ENCODE measurements at places on chromosomes 3 and 15. TPM values are rescaled to one million over a fixed set of nuclear protein-coding genes. Genes with fewer than 3 reads are reported as not detected.
A peak's percentile ranks its signal among the peaks of the same experiment; 100 is the strongest.

MED12L gene
- total RNA-seq: 1.6 TPM

PPARG gene
- 3.7 TPM for total RNA-seq

SEMA7A gene
- total RNA-seq: 3.8 TPM

CCDC54 gene
- not detected for total RNA-seq

ROPN1 gene
- not detected for total RNA-seq

ITIH3 gene
- not detected for total RNA-seq

PPP1R14D gene
- total RNA-seq: not detected

DISP2 gene
- 0.03 TPM for total RNA-seq

TRAIP gene
- 19.3 TPM for total RNA-seq

DNA sequence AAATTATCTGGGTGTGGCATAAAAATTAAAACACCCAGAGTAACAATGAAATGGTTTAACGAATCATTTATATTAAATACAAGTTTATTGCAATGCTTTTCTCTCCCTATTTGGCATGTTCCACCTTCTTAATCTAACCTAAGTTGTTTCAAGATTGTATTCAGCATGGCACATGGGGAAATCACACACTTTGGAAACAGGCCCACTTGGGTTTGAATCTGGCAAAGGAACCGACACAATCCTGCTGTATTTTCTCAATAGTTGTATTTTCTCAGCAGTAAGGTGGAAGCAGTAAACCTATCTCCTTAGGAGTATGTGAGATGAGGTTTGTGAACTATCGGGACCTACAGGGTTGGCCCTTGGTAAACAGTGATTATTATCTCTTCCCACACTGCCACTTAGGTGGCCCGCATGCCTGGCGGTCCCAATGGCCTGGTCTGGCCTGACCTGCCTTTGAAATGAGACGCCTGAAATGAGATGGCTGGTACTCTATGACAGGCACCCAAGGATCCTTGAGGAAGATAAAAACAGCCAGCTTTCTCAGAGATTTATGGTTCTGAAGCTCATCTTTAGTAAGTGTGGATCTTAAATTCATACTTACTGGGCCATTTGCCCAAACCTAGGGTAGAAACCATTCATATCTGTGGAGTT lies 45.3 kb upstream of the VILL start:
- H3K4me1 ChIP-seq: no peaks in the 10 kb centered on the region
- DNase-seq: no peak
- H3K27ac ChIP-seq: no peak overlapping the region
- H3K27me3 ChIP-seq: no peaks in the 10 kb centered on the region
- H3K4me3 ChIP-seq: no peak overlapping the region
- no peaks in the 10 kb centered on the region for H3K36me3 ChIP-seq

GRCh38 chr3:23219117-23219516 lies 16.0 kb downstream of the UBE2E2 start:
- H3K27ac ChIP-seq: no peak overlapping the region
- no peak overlapping the region for H3K4me3 ChIP-seq
- H3K27me3 ChIP-seq: no peaks in the 10 kb centered on the region
- no peaks in the 10 kb centered on the region for H3K4me1 ChIP-seq
- no peak for DNase-seq

DNA sequence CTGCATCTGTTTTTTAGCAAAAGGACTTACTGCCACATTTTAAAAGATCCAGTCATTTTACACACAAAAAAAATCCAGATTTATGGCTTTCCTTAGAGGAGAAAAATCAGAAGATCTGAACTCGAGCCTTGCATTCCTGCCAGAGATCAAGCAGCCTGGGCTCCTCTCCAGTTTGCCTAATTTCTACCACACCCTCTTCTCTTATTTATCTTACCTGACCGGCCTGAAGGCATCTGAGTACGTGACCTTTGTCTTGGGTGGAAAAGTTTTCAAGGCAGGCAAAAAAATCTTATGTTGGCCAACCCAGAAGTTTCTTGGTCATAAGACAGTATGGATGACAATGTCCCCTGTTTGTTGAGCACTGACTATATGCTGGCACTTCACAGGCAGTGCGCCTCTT lies 60.3 kb downstream of the CHRD start:
- H3K4me1 ChIP-seq: no peaks in the 10 kb centered on the region
- H3K27me3 ChIP-seq: peaks cover 15% of the 10 kb centered on the region
- no peak for DNase-seq
- no peaks in the 10 kb centered on the region for H3K36me3 ChIP-seq

DNA sequence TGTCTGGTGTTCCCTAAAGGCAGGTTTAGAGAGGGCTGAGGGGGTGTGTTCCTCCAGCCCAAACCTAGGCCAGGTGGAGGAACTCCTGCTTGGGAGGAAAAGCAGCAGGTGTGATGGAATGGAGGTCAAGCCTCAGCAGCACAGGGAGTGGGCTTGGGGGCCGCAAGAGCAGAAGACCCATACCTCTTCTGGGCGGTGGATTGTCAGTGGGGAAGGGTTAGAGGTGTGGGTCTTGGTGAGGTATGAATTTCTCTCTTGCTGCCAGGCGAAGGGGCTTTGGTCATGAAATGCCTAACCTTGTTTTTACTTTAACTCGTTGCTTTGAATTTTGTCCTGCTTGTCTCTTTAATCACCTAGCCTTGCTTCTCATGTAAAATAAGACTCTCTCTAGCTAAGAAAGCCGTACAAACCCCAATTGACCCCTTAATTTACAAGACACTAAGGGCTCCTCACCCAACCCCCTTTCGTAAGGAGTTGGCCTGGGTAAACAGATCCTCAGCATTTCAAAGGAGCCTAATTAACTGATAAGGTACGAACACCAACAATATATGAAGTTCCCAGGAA lies 38.9 kb downstream of the DHX30 start:
- no peak overlapping the region for H3K4me3 ChIP-seq
- H3K36me3 ChIP-seq: peaks cover 56% of the 10 kb centered on the region
- no peak for DNase-seq
- no peak overlapping the region for H3K27ac ChIP-seq
- H3K4me1 ChIP-seq: no peaks in the 10 kb centered on the region

DNA sequence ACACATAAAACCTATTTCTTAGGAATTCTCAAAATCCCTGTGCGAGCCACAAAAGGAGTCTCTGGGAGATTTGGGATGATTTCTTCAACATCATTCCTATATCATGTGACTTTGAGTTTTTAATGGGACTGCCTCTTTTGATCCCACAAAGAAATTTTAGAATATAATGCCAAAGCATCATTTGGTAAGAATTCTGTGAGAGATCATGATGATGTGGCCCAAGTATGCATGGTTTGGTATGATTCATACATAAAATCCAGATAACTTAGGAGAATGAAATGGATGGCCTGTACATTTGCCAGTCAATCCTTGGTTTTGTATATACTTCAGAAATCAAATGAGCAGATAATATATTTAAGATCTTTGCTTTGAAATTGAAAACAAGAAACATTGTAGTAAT lies 61.3 kb downstream of the UBE2E2 start:
- no peaks in the 10 kb centered on the region for H3K27me3 ChIP-seq
- no peak overlapping the region for H3K4me3 ChIP-seq

DNA sequence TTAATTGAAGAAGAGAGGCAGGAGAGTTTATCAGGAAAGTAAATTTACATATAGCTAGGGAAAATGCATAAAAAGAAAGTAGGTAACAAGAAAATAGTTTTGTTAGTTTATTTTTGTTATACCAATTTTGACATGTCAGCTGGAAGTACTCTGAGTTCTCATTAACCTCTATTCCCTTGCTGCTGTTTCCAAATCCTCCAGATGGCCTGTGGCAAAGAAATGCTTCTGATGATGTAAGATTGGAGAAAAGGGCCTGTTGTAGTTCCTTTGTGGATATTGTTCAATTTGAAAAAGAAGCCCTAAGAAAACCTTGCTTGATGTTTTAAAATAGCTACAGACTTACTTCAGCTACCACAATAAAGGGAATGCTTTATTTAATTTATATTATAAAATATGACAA lies 192.9 kb upstream of the SLITRK3 start:
- H3K27me3 ChIP-seq: no peaks in the 10 kb centered on the region
- H3K36me3 ChIP-seq: no peaks in the 10 kb centered on the region
- H3K4me3 ChIP-seq: no peak overlapping the region
- no peak overlapping the region for H3K27ac ChIP-seq
- no peak for DNase-seq

- H3K4me3 ChIP-seq: no peak overlapping the region
- no peak for DNase-seq
Measured at GRCh38 chr3:31624083-31624709, 91.5 kb downstream of the STT3B start.

DNA sequence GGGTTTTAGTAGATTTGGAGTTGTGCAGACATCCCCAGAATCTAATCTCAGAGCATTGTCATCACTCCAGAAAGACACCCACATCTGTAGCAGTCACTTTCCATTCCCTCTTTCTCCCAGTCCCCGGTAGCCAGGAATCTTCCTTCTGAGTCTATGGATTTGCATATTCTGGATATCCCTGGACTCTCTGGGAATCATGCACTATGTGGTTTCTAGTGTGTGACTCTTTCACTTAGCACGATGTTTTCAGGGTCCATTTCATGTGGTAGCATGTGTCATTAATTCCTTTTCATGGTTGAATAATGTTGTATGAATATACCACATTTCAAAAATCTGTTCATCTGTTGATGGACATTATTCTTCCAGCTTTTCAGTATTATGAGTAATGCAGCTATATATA lies 29.3 kb downstream of the FBLN2 start:
- H3K36me3 ChIP-seq: no peaks in the 10 kb centered on the region
- no peak overlapping the region for H3K27ac ChIP-seq
- DNase-seq: no peak
- no peak overlapping the region for H3K4me3 ChIP-seq
- no peaks in the 10 kb centered on the region for H3K4me1 ChIP-seq

GRCh38 chr15:73928971-73929627 lies 2.8 kb downstream of the LOXL1 start:
- no peaks in the 10 kb centered on the region for H3K27me3 ChIP-seq
- H3K27ac ChIP-seq: peak overlapping the region; percentile 80

DNA sequence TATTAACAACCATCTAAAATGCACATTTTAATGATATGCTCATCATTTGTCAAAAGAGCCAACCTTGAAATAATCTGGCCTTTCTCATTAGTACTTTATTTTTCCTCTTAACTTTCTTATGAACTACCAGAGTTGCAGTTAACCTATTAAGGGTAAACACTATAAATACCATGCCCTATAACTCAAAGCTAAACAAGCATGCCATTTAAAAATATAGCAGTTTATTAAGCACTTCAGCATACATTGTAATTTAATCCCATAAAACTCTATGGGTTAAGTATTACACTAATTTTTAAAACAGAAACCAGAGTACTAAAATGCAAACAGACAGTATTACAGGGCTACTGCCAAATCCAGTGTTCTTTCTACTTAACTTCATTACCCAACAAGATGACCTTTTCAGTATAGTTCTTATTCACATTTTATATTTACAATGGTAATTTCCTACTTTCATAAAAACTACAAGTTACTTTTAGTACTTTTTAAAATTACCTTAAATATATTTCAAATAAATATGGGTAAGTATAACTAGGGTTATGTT lies 11.8 kb downstream of the NPTN start:
- no peaks in the 10 kb centered on the region for H3K27me3 ChIP-seq
- DNase-seq: no peak
- H3K36me3 ChIP-seq: no peaks in the 10 kb centered on the region
- H3K27ac ChIP-seq: no peak overlapping the region
- peaks cover 19% of the 10 kb centered on the region for H3K4me1 ChIP-seq

DNA sequence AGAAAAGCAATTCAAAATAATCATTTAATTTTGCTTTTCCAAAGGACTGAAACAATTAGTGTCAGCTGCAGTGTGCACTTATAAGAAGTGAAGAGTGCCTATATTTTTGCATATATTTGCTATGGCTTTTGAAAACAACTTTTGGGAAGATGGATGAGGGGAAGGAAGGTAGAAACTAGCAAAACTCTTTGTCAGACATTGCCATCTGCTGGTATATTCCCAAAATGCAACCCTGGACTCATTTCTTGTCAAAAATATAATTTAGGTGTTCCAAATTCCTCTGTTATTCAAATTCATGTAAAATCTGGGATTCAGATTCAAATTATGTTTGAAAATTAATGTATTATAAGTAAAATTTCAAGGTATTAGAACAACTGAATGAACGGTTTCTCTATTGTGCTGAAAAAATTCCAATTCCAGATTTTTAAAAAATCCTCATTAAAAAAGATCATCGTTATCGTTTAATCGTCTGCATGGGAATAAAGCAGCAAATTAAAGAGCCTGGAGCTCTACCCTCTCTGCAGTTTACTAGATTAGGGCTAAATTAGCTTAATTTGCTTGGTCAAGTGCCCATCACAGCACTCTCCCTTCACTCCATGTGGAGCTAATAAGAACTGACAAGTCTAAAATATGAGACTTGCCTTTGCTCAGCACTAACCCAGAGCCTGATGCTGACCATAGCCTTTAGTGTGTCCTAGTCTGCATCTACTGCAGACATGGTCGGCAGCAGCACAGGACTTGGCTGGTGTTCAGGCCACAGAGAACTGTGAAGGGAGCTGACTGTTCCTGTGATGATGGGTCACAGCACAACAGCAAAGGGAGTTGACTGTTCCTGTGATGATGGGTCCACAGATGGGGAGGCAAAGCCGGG lies 67.9 kb upstream of the MITF start:
- H3K27ac ChIP-seq: no peak overlapping the region
- no peak for DNase-seq
- no peaks in the 10 kb centered on the region for H3K4me1 ChIP-seq
- peaks cover 2% of the 10 kb centered on the region for H3K27me3 ChIP-seq
- no peaks in the 10 kb centered on the region for H3K36me3 ChIP-seq

- H3K4me3 ChIP-seq: no peak overlapping the region
- peak; percentile 26 for DNase-seq
- H3K27me3 ChIP-seq: no peaks in the 10 kb centered on the region
- H3K27ac ChIP-seq: no peak overlapping the region
- no peaks in the 10 kb centered on the region for H3K36me3 ChIP-seq
- H3K4me1 ChIP-seq: no peaks in the 10 kb centered on the region
Measured at GRCh38 chr3:65342084-65342683, 654.4 kb upstream of the ADAMTS9 start.

DNA sequence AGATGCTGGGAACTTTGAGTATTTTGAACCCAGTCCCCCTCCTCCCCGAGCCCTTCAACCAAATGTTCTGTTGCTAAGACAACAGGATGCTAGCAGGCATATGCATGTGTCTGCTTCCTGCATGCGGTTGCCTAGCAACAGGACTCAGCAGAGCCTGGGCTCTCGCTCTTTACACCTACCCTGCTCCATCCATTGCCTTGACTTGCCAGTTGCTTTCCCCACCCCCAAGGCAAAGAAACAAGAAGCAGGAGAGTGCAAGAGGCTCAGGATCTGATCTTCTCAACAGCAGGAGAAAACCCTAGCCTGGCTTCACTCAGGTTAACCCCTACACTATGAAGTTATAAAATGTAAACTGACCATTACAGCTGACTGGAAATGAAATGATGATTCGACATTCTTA lies 393.0 kb downstream of the IGSF11 start:
- no peaks in the 10 kb centered on the region for H3K36me3 ChIP-seq
- H3K27ac ChIP-seq: no peak overlapping the region
- no peak for DNase-seq
- no peak overlapping the region for H3K4me3 ChIP-seq
- H3K27me3 ChIP-seq: no peaks in the 10 kb centered on the region
- H3K4me1 ChIP-seq: no peaks in the 10 kb centered on the region

DNA sequence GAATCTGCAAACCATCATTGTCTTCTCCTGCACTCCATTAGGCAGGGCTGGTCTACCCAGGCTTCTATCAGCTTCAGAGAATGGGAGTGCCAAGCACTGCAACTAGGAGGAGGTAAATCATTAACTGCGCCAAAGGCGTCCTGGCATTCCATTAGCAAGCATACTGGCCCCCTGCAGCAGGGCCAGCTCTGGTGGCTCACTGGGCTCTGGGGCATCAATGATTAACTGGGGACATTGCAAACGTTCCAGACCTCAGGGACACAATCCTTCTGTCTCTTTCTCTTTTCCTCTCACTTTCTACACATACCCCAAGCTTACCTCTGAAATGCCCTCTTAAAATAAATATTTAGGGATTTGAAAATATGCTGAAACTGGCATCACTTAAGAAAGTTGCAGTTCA lies 129.0 kb downstream of the MYLK start:
- peaks cover 12% of the 10 kb centered on the region for H3K4me1 ChIP-seq
- H3K27me3 ChIP-seq: peaks cover 25% of the 10 kb centered on the region
- no peak for DNase-seq
- no peak overlapping the region for H3K4me3 ChIP-seq
- H3K36me3 ChIP-seq: no peaks in the 10 kb centered on the region

Measured in activated CD4-positive, alpha-beta memory T cell treated with anti-CD3 and anti-CD28 coated beads, Interleukin-2, amount 10 ng/mL, durations not matched to agents 7 days and 5 days (primary cell).